Activated naive CD8-positive, alpha-beta T cell treated with anti-CD3 and anti-CD28 coated beads for 36 hours (primary cell): ENCODE measurements at places on chromosomes 7 and 10. TPM values are rescaled to one million over a fixed set of nuclear protein-coding genes. Genes with fewer than 3 reads are reported as not detected.

The CXCL12 gene
- not detected for total RNA-seq

The CCZ1 gene
- 96.8 TPM for total RNA-seq

The PRLHR gene
- not detected for total RNA-seq

The CTTNBP2 gene
- total RNA-seq, result not detected

GRCh38 chr7:8380130-8380529, 53.3 kb upstream of the NXPH1 start:
- peaks cover 10% of the 10 kb centered on the region for H3K27me3 ChIP-seq
- no peaks in the 10 kb centered on the region for H3K36me3 ChIP-seq
- no peak for DNase-seq

DNA sequence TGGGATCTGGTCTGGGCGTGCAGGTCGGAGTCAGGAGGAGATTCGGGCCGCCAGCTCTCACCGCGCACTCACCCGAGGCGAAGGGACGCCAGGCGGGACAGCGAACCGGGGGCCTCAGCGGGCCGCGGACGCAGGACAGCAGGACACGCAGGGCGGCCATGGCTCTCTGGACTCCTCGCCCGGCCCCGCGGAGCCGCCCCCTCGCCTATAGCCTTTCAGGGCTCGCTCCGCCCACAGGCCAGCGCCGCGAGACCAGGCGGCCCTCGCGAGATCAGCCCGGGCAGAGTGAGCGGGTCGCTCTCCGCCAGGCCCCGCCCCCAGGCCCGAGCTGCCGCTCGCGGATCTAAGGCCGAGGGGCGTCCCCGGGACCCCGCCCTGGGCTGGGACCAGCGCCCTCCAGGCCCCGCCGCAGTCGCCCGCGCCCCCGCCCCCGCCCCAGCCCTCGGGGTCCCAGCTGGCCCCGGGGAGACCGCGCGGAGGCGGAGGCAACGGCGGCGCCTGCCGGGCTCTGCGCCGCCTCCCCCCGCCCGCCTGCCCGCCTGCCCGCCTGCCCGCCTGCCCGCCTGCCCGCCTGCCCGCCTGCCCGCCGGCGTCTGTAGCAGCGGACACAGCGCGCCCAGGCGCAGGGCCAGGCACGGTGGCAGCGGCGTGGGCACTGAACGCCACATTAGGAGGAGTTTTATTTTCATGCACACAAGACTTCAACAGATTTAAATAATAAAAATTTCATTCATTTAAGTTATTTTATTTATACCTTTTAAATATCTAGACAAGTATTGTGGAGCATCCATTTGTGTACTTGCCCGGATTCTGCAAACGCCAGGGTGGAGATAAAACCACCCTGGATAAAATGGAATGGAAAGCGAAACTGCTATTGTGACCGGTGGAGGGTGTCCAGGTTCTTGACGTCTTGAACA, at the start of gene ECHS1:
Gene ECHS1 (minus strand): TSS at position 181 of the 917 bp plus-strand sequence. CDS start 21 bp downstream, at position 160.
- H3K27ac ChIP-seq, result peak within 1 kb of the TSS; percentile 84
- peak within 1 kb of the TSS; percentile 90 for H3K4me3 ChIP-seq
- peak; percentile 98 for DNase-seq
- H3K27me3 ChIP-seq, result no peaks in the 10 kb centered on the region

GRCh38 chr10:127525686-127526085, 23.4 kb upstream of the NPS start:
- H3K27ac ChIP-seq, result no peak overlapping the region
- H3K36me3 ChIP-seq, result no peaks in the 10 kb centered on the region
- no peak for DNase-seq
- H3K4me3 ChIP-seq, result no peak overlapping the region

DNA sequence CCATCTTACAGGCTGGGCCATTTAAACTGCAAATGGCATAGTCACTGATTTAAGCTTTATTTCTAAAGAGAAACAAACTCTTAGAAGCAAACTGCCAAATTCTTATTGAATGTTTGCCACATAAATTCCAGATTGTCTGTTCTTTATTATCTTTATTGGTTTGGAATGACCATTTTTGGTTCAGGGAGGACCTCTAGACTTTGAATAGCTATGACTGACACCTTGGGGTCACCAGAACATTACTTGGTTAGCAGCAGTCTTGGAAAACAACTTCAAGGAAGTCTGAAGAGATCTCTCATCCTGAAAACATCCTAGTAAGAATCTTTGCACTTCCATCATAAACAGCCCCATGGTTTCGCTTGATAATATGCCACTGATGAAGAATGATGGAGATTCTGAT, 197.1 kb downstream of the SUGCT start:
- no peaks in the 10 kb centered on the region for H3K36me3 ChIP-seq
- H3K4me1 ChIP-seq, result no peaks in the 10 kb centered on the region
- H3K27me3 ChIP-seq, result no peaks in the 10 kb centered on the region
- DNase-seq, result no peak
- no peak overlapping the region for H3K4me3 ChIP-seq

DNA sequence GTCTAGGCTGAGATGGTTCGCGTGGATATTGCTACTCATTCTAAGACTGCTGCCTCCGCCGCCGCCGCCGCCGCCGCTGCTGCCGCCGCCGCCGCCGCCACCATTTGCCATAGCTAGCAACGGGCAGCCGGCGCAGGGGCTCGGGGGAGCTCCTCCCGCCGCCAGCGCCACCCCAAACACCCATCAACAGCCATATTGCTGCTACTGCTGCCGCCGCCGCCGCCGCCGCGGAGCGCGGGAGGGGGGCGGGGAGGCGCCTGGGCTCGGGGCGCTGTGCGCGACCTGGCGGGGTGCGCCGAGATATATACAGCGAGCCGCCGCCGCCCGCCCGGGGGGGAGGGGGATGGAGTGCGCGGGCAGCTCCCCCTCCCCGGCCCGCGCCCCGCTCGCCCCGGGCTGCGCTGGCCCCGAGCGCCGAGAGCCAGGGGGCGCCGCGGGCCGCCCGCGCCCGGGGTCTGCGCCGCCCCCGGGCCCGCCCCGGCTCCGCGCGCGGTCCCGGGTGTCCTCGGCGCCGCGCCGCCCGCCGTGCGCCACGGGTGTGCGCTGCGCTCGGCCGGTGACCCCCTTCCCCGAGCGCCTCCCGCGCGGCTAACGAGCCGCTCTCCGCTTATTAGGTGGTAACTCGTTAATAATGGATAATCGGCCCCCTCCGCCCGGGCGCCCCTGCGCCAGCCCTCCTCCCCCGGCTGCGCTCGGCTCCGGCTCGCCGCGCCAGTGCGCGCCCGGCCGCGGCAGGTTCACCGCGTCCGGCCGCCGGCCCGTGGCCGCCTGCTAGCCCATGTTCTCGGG, at the start of gene KCNMA1:
Gene KCNMA1 (minus strand): TSS at position 277 of the 789 bp plus-strand sequence.
- no peak within 1 kb of the TSS for H3K27ac ChIP-seq
- H3K27me3 ChIP-seq, result peaks cover 78% of the 10 kb centered on the region
- DNase-seq, result peak; percentile 27
- peak within 1 kb of the TSS; percentile 84 for H3K4me3 ChIP-seq
- peaks cover 4% of the 10 kb centered on the region for H3K4me1 ChIP-seq

- no peak for DNase-seq
- peaks cover 47% of the 10 kb centered on the region for H3K27me3 ChIP-seq
- no peak overlapping the region for H3K4me3 ChIP-seq
- peaks cover 3% of the 10 kb centered on the region for H3K4me1 ChIP-seq
- no peaks in the 10 kb centered on the region for H3K36me3 ChIP-seq
These were observed 5.2 kb upstream of the ARHGAP22 start for GRCh38 chr10:48609899-48610584.

DNA sequence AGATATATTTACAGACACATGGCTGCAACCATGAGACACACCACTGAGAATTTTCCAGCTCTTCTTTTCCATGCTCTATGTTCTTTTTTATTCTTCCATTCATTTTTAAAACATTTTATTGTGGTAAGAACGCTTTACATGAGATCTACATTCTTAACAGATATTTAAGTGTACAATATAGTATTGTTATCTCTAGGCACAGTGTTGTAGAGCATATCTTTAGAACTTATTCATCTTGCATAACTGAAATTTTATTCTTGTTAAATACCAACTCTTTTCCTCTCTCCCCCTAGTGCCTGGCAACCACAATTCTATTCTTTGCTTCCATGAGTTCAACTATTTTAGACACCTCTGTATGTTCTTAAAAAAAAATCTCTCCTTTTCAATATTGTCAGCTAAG, 67.1 kb upstream of the HABP2 start:
- no peak overlapping the region for H3K4me3 ChIP-seq
- H3K36me3 ChIP-seq, result no peaks in the 10 kb centered on the region
- H3K27me3 ChIP-seq, result peaks cover 10% of the 10 kb centered on the region
- H3K4me1 ChIP-seq, result no peaks in the 10 kb centered on the region
- DNase-seq, result no peak
- H3K27ac ChIP-seq, result no peak overlapping the region

GRCh38 chr10:130434446-130435385, 298.5 kb downstream of the GLRX3 start:
- no peak overlapping the region for H3K27ac ChIP-seq
- H3K4me3 ChIP-seq, result no peak overlapping the region
- H3K36me3 ChIP-seq, result no peaks in the 10 kb centered on the region
- H3K27me3 ChIP-seq, result no peaks in the 10 kb centered on the region
- no peaks in the 10 kb centered on the region for H3K4me1 ChIP-seq

- no peaks in the 10 kb centered on the region for H3K36me3 ChIP-seq
- no peaks in the 10 kb centered on the region for H3K4me1 ChIP-seq
- no peak for DNase-seq
- no peaks in the 10 kb centered on the region for H3K27me3 ChIP-seq
- no peak overlapping the region for H3K4me3 ChIP-seq
- no peak overlapping the region for H3K27ac ChIP-seq
These were observed 305.6 kb upstream of the FZD1 start for GRCh38 chr7:90958647-90959046.

DNA sequence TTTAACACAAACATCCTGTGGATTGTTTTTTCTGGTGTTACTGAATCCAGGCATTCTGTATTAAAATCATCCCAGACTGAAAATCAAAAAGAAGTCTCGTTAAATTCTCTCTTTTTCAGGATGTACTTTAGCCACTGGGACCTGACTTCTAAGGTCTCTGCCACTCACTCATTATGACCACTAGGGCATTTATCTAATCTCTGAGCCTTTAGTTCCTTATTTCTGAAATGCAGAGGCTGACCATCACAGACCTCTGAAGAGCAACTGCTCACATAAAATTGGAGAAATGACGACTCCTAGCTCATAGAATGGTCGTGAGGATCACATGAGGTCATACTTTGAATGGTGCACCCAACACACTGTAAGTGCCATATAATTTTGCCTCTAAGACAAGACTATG, 63.2 kb downstream of the KCNMA1 start:
- H3K27ac ChIP-seq, result no peak overlapping the region
- no peaks in the 10 kb centered on the region for H3K27me3 ChIP-seq
- DNase-seq, result no peak
- H3K36me3 ChIP-seq, result no peaks in the 10 kb centered on the region
- H3K4me1 ChIP-seq, result no peaks in the 10 kb centered on the region

- H3K36me3 ChIP-seq, result peaks cover 2% of the 10 kb centered on the region
- H3K4me3 ChIP-seq, result no peak overlapping the region
- no peak for DNase-seq
- no peak overlapping the region for H3K27ac ChIP-seq
- no peaks in the 10 kb centered on the region for H3K27me3 ChIP-seq
- peaks cover 11% of the 10 kb centered on the region for H3K4me1 ChIP-seq
These were observed 144.8 kb downstream of the CPEB3 start for GRCh38 chr10:92146107-92146506.

DNA sequence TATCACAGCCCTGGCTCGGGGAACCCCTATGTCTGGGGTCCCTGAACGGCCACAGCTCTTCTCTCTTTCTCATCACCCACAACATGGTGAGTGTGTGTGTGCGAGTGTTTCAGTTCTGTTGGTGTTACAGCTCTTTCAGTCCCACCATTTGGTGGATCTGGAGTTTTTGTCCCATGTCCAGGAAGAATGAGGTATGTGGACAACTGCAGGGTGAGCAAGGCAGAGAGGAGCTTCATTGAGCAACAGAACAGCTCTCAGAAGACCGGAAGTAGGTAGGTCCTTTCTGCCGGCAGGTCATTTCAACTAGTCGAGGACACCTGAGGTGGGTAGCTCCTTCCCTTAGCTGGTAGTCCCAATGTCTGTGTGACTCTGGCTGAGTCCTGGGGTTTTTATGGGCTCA, 9.5 kb downstream of the PAX4 start:
- no peaks in the 10 kb centered on the region for H3K4me1 ChIP-seq
- peaks cover 11% of the 10 kb centered on the region for H3K27me3 ChIP-seq
- no peak for DNase-seq
- no peak overlapping the region for H3K27ac ChIP-seq
- no peaks in the 10 kb centered on the region for H3K36me3 ChIP-seq
- no peak overlapping the region for H3K4me3 ChIP-seq

- peaks cover 2% of the 10 kb centered on the region for H3K36me3 ChIP-seq
- peaks cover 10% of the 10 kb centered on the region for H3K27me3 ChIP-seq
- peaks cover 15% of the 10 kb centered on the region for H3K4me1 ChIP-seq
- no peak for DNase-seq
These were observed 6.2 kb upstream of the MACC1 start for GRCh38 chr7:20223356-20223755.

GRCh38 chr10:117454502-117454901, 79.3 kb upstream of the PDZD8 start:
- no peak overlapping the region for H3K4me3 ChIP-seq
- no peak for DNase-seq
- peaks cover 20% of the 10 kb centered on the region for H3K27me3 ChIP-seq
- H3K4me1 ChIP-seq, result no peaks in the 10 kb centered on the region
- no peak overlapping the region for H3K27ac ChIP-seq

GRCh38 chr10:95440756-95441546, 120.2 kb downstream of the SORBS1 start:
- peaks cover 5% of the 10 kb centered on the region for H3K27me3 ChIP-seq
- H3K4me1 ChIP-seq, result peaks cover 10% of the 10 kb centered on the region
- no peak overlapping the region for H3K27ac ChIP-seq
- peak; percentile 5 for DNase-seq
- H3K4me3 ChIP-seq, result no peak overlapping the region

DNA sequence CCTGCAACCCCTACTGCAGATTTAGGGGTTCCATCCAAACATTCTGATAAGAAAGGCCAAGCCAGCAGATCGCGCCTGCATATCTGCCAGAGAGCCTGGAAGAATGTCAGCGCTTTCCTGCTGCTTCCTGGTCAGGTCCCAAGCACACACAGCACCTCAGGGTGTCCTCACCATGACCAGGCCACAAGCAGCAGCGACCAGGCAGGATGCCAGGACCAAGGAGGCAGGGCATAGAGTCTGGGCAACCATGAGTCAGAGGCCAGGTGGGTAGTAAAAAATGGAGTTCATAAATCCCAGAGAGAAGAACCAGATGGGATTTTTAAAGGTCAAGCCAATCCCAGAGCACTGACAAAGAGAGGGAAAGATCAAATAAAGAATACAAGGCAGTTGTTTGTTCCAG, 5.5 kb upstream of the FAM131B start:
- H3K27ac ChIP-seq, result no peak overlapping the region
- peaks cover 17% of the 10 kb centered on the region for H3K4me1 ChIP-seq
- H3K27me3 ChIP-seq, result peaks cover 11% of the 10 kb centered on the region

DNA sequence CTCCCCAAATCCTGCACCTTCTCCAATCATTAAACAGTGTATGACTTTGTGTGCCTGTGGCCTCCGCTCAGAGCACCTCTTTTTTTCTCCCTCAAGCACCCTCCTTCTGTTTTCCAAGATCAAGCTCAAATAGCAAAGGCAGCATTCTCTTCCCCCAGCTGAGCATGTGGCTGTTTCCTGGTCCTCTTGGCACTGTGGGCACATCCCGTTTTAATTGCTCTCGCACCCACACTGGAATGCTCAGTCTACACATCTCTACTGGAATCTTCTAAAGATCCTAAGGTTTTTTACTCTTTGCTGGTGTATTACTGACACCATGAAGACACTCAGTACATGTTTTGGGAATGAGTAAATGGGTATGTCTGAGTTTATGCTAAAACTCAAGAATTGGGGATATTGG, 107.4 kb downstream of the WDFY4 start:
- H3K4me3 ChIP-seq, result no peak overlapping the region
- H3K36me3 ChIP-seq, result no peaks in the 10 kb centered on the region
- H3K27me3 ChIP-seq, result peaks cover 3% of the 10 kb centered on the region
- H3K27ac ChIP-seq, result peak overlapping the region; percentile 65
- DNase-seq, result no peak
- peaks cover 4% of the 10 kb centered on the region for H3K4me1 ChIP-seq
